ENCODE measurements at places on chromosomes 12 and 14.

GRCh38 chr12:130862161-130862560, 9.7 kb upstream of the RAN start:
- DNase-seq, result no peak

- DNase-seq, result no peak
Observed at GRCh38 chr12:111757361-111758119, 9.2 kb upstream of the ALDH2 start.

GRCh38 chr12:49537752-49538509, 899 bp upstream of the KCNH3 start:
- no peak for DNase-seq

DNA sequence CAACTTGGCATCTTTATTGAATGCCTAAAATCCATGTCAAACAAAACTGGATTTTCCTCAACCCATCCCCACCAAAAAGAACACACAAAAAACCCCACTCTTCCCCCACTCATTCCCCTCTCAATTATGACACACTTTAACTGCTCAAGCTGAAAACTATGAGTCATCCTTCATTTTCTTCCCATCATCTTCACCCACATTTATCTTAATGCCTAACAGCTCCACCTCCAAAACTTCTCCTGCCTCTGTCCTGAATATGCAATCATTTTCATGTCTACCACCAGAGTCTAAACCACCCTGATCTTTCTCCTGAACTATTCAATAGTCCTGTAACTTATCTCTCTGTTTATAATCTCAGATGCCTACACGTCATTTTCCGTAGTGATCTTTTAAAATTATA, 239.7 kb downstream of the BCAT1 start:
- no peak for DNase-seq

- no peak for DNase-seq
Observed at GRCh38 chr14:89794096-89794495, 160.4 kb downstream of the EFCAB11 start.

DNA sequence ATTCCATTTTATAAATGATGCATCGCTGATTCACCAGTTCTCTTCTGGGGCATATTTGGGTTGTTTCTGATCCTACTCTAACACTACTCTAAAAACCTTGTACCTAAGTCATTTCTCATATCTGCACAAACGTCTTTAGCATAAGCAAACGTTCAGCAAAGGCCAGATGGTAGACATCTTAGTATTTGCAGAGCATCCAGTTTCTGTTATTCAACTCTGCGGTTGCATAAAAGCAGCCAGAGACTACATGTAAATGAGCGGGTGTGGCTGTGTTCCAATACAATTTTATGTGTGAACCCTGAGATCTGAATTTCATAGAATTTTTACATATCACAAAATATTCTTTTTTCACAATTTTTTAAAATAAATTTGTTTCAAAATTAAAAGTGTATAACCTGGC, 22.8 kb upstream of the MMP17 start:
- DNase-seq, result no peak

DNA sequence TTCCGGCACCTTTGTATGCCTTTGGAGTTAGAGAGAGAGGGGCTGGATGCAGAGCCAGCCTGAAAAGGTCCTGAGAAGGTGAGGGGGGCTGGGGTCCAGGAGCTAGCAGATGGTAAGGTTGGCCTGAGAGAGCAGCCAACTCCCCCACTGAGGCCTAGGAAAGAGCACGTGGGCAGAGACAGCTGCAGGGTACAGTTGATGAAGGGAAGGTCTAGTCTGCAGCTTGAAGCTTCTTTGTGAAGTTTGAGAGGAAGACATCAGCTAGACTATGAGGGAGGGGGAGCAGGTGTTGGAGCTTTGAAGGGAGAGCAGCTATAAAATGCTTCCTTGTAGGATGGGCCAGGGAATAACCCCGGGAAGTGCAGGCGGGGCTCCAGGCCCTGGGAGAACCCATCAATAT, 289.3 kb upstream of the AMIGO2 start:
- no peak for DNase-seq

- DNase-seq, result no peak
Observed at GRCh38 chr14:101705733-101706508, 55.6 kb upstream of the PPP2R5C start.

DNA sequence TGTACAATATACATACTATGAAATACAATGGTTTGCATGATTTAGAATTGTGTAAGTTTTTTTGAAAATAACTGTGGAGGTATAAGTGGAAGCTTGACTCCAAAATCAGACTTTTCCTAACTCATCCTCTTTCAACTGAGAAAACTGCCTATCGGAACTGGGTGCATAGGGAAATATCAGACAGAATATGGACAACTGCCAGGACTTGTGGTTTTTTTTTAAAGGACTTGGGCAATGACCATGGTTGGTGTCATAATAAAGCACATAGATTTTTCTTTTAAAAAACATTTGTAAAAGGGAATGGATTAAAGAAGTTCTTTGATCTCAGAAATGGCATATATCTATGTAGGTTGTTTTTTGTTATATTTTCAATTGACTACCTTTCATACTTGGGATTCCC, 53.3 kb upstream of the LRRK2 start:
- no peak for DNase-seq

- DNase-seq, result no peak
Observed at GRCh38 chr12:22653791-22654190, 28.8 kb downstream of the ETNK1 start.

GRCh38 chr14:68036202-68036601, 216.6 kb downstream of the RAD51B start:
- DNase-seq, result no peak

DNA sequence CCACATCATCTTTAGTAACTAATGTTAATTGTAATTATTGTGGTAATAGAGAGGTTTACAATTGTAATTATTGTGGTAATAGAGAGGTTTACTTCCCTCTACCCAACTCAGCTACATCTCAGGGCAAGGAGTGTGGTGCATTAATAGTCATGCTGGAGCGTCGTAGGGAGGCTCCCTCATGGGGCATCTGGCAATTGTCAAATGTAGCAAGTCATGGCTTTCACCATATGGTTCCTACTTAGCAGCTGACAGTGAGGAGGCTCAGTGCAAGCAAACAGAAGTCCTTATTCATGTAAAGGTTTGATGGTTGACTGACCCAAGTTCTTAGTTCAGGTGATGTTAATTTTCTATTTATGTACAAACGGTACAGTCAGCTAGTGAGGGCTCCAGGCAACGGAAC, 1012.0 kb downstream of the FLRT2 start:
- no peak for DNase-seq

GRCh38 chr12:132766380-132767085, 4.9 kb upstream of the ANKLE2 start:
- no peak for DNase-seq

- DNase-seq, result no peak
Observed at GRCh38 chr14:51207621-51208020, 32.4 kb upstream of the TMX1 start.

DNA sequence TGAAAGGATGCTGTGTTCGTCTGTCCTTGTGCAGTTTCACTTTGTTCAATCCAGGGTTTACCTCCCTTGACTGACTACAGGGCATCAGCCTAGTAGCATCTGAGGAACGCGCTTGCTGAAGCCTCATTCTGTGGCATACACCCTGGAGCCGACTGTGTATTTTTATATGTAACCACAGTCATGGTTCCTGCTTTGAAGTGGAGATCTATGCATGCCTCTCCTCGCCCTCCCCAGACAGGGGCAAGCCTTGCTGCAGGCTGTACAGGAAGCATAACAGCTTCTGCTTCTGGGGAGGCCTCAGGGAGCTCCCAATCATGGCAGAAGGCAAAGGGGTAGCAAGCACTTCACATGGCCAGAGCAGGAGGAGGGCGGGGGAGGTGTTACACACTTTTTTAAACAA, 262.1 kb downstream of the BCL11B start:
- DNase-seq, result no peak

DNA sequence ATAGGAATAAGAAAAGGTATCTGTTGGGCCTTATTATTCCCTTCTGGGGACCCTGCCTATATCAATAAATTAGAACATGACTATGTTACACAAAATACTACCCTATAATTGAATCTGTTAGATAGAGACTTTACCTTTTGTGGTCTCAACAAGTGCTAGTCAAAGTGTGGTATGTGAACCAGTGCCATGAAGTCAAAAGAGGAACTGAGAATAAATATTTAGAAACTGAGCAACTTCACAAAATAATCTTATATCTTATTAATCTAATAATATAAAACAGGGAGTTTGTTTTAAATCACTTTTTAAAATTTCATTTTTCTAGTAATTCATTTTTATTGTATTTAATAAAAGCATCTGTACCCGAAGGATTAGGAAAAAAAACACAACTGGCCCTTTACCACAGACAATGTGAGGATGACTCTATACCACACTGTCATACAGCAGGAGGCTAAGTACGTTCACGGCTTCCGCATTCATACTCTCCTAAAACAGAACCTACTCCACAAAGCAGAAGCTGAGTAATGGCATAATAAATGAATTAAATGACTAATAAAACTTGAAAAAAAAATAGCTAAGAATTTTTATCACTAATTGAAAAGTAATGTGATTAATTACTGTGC, 42.1 kb downstream of the SEC23A start:
- DNase-seq, result no peak

GRCh38 chr14:74542056-74542685, 48.6 kb downstream of the ISCA2 start:
- DNase-seq, result no peak

DNA sequence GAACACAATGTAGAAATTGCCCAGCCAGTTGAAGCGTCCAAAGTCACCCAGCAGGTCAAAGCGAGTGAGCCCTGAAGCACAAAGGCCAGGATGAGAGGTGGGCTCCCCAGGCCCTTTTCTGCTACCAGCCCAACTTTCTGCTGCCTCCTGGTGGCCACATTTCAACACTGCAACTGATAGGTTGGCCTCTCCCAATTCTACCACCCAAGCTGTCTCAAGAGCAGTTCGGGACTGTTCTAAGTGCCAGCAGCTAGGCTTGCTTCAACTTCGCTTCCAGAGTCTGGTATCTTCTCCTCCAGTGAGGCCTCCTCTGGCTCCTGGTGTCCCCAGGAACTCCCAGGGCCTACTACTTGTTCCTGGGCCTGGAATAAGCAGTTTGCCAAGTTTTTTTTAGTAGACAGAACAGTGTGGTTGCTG, 3.4 kb upstream of the DHH start:
- DNase-seq, result no peak

- DNase-seq, result no peak
Observed at GRCh38 chr12:96980991-96981414, 73.9 kb downstream of the NEDD1 start.

- DNase-seq, result no peak
Observed at GRCh38 chr14:95862243-95862642, 14.4 kb upstream of the TUNAR start.

- no peak for DNase-seq
Observed at GRCh38 chr14:35123388-35123703, 994 bp downstream of the PRORP start.

DNA sequence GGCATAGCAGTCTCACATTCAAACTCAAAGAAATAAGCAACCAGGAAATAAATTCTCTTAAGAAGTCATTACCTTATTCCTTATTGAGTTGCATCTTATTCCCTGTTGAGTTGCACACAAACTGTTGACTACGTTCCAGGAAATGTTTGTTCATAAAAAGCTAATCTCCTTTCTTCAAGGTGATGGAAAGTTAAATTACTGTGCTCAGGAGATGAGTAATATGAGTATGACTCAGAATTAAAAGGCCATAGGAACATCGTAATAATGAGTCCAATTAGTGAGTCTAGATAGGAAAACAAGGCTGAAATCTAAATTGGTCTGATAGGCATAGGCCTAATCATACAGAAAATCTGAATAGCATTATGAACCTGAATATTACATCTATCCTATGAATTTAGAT, 203.1 kb downstream of the SLC2A13 start:
- DNase-seq, result no peak
